ENCODE measurements at places on chromosomes 16 and 17.
A peak's percentile ranks its signal among the peaks of the same experiment; 100 is the strongest.

GRCh38 chr17:56908001-56908542 lies 5.8 kb downstream of the TRIM25 start:
- DNase-seq, result no peak

GRCh38 chr16:67129422-67129821 lies 19.7 kb downstream of the PHAF1 start:
- no peak for DNase-seq

DNA sequence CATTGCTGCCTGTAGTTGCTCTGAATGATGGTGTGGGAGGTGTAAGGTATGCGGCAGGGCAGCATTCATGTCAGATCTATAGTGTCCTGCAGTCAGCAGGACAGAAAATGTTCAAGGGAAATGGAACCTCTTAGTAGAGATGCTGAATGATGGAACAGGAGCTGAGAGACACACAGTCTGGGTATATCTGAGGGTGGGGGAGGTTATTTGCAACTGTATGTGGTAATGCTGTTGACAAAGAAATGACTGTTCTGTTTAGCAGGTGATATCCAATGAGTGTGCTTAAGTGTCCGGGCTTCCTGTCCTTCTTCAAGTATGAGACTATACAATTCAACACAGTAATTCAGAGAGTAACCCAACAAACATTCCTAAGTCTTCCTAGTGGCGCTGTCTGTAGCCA lies 46.6 kb downstream of the STH start:
- DNase-seq, result no peak

- DNase-seq, result peak; percentile 71
Measured at GRCh38 chr16:51982715-51983680, 563.9 kb downstream of the TOX3 start.

DNA sequence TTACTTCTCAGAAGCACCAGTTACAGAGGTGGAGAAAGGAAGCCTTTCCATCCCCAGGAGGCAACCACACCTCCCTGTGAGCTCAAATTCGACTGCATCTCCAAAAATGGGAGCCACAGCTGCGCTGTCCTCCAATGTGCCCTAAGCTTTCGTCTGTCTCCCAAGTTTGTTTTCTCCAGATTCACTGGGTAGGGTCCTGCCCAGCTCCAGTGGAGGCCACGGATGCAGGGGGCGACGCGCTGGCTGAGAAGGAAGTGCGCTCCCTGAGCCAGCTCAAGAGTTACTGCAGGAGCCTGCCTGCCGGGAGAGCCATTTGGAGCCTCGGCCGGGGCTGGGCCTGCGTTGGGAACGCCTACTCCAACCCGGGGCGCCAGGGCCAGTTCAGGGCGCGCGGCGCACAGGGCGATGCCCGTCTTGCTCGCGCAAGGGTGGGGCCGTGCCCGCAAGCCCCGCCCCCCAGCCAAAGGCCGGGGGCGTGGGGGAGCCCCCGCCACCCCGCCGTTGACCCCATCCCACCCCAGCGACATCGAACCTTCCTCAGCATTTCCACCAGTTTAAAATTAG lies 19.5 kb downstream of the SIAH1 start:
- DNase-seq, result peak; percentile 87

DNA sequence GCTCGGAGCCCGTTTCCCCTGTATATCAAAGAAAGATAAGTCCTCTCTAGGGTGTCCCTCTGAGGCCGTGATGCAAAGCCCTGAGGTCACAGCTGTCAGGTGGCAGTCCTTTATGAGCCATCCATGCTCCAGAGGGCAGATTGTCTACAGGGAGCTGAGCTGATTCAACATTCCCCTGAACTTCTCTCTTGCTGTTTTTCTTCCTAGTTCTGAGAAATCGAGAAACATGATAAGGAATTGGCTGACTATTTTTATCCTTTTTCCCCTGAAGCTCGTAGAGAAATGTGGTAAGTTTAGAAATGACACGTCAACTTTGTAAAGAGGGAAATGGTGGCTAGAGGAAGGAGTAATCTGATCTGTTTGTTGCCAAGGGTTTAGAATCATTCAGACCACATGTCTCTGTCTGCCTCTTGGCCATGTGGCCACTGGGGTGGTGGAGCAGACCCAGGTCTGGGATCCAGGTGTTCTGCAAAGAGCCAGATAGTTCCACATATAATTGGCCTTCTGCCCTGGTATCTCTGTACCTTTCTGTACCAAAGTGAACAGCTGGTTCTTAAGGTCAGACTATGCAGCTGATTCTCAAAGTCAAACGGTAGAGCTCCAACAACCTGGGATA lies 3.5 kb downstream of the CTNS start:
- DNase-seq, result peak; percentile 38

GRCh38 chr17:75524970-75525805 lies at the start of gene LLGL2:
LLGL2 (plus strand) TSS chr17:75525697; CDS start chr17:75543427, 17,730 bp downstream.
- DNase-seq, result no peak

DNA sequence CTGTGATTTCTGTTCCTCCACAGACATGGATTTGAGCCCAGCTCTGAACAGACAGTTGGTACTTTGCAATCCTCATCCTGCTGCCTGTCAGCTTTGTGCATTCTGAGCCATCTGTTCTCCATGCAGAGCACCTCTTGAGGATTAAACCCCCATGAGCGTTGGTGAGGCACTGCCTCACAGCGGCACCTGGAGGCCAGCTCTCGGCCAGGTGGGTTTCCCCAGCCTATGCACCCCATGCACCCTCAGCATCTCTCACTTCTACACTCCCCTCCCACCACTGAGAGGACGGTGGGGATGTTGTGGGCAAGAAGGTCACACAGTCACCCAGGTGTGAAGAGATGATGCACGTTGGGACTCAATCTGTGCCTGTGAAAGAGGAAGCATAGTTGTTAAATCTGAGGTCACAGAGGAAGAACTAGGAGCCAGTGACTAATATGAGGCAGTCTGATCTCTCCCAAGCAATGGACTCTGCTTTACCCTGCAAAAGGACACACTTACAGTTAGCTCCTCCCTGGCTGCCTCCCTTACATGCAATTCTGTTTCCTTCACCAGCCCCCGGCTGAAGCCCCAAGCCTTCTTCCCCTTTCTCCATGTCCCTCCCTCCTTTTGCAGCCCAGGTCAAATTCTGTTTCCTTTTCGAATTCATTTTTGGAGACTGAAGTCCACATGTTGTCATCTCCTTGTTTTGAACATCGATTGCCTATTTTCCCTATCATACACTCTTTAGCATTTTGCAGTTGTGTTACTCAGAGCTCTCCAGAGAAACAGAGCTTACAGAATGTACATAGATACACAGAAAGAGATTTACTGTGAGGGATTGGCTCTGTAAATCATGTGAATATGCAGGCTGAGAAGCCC lies 58.5 kb downstream of the HS3ST3B1 start:
- DNase-seq, result no peak

DNA sequence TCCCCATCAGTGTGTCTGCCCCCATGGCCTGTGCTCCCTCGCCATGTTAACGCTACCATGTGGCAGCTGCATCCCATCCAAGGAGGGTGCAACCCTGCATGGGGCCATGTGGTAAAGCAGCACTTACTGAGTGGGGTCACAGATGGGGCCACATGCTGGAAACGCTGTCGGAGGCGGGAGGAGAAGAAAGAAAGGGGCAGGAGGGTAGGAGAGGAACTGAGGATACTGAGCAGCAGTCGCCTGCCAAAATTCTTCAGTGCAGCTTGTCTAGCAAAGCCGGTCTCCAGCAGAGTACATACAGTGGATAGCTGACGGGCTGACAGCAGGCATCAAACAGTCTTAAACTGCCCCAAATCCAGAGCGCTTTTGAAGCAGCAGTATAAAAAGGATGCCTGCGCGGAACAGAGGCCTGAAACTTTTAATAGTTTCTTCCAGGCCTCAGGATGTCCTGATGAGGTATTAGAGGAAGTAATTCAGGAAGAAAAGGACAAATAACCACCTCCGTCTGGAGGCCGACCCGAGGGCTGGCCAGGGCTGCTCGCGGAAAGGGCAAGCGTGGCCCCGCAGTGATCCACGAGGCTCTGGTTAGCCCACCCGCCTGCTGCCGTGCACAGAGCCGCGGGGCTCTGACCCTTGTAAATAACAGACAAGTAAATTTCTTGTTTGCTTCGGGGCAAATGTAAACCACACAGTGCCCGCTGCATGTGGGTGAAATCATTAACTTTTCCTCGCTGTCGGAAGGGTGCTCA lies 149.0 kb downstream of the CCDC182 start:
- no peak for DNase-seq

- DNase-seq, result no peak
Measured at GRCh38 chr16:50992350-50993032, 158.6 kb downstream of the SALL1 start.

DNA sequence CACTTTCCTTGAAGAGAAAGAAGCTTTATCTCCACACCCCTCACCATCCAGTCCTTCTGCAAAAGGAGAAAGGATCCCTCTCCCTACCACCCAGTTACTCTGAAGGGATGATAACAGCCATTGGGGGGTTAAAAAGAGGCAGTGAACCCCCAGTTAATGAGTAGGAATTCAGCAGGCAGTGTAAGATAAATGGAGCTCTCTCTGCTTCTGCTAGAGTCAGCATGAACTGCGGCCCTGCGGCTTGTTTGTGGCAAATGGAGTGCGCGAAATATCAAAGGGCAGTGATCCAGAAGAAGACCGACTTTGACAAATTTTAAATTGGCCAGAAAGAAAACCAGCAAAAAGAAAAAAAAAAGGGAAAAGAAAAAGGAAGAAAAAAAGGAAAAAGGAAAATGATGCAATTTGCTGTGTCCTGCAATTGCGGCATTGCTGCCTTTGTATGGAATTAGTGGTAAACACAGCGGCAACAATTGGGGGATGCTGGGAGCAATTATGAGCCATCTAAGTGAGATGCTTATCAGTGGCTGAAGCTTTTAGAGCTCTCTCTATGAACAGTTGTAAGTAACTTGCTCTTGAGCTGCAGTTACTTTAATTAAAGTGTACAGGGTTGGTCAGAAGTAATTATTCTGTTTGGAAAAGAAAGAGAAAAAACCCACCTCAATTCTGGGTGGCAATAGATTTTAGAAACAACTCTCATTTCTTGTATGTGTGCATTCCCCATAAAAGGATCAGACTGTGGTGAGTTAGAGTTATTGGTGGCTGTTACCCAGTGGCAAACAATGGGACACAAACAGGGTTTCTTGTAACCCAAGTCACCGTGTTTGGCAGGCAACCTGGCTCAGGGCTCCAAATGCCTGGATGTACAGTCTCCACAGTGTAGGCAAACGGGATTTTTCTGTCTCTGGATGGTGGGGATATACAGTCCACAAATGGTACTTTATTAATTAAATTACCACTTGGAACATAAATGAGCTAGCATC lies 161.3 kb downstream of the AATF start:
- DNase-seq, result no peak

- DNase-seq, result no peak
Measured at GRCh38 chr16:88818575-88818874, 6.8 kb upstream of the APRT start.

- DNase-seq, result no peak
Measured at GRCh38 chr16:50386139-50386538, 17.4 kb upstream of the BRD7 start.

DNA sequence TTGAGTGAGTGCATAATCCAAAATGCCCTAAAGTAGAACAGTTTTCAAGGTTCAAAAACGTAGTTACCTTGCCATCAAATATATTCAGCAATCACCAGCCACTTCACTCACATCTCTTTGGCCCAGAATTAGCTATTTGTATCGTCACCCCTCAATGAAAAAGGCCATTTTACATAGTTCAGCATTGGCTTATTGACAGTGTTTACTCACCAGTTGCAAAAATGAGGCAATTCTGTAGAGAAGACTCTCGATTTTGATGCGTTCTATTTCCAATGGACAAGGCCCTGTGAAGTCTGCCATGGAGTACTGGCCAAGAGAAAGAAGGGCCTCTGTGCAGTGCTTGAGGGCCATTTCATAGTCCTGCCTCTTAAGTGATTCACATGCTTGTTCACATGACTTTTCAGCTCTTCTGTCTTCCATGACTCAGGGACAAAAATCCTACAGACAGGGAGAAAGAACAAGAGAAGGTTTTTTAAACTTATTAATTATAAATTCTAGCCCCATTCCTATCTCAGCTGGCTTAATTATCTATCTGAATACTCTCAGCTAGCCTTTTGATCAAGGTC lies 26.5 kb downstream of the HELZ start:
- DNase-seq, result peak; percentile 35

DNA sequence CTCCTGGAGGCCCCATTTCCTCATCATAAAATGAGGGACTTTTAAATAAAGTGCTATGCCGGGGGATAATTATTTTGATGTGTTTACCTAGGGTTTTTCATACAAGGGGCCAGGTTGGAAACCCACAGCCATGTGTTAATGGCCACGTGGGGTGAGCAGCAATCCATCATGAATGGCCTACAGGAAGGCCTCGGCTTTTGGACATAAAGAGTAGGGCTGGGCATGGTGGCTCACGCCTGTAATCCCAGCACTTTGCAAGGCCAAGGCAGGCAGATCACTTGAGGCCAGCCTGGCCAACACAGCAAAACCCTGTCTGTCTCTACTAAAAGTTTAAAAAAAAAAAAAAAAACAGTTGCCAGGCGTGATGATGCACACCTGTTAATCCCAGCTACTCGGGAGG lies 40.3 kb downstream of the MEAK7 start:
- no peak for DNase-seq

- no peak for DNase-seq
Measured at GRCh38 chr16:12432136-12432535, 371.6 kb downstream of the CPPED1 start.

DNA sequence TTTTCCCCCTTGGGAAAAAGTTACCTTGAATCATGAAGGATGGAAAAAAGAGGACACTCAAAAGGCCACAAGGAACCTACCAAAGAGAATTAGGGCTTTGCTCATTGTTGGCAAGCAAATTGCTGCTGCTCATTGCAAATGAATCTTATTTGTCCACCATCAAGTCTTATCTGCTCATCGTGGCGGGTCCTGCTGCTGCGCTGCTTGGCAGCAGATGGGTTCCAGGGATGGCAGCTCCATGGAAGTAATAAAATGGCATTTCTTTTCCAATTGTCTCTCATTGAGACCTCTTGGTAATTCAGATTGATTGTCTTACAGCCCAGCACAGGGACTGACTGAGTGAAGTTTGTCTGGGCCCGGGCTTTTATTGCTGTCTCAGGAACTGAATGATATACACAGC lies 118.7 kb downstream of the MRM1 start:
- DNase-seq, result no peak
